Stimulated activated CD8-positive, alpha-beta memory T cell treated with anti-CD3 and anti-CD28 coated beads, Interleukin-4, amount 100 ng/mL, for 1 hour (primary cell): ENCODE measurements at places on chromosomes 3 and 15.

GRCh38 chr3:156867174-156867573 is 41.0 kb downstream of the LEKR1 start:
- no peak for DNase-seq

GRCh38 chr3:38940394-38940793 is 111.3 kb downstream of the SCN11A start:
- no peak for DNase-seq

- DNase-seq = no peak
Measured at GRCh38 chr3:105013657-105014056, 353.1 kb upstream of the ALCAM start.

DNA sequence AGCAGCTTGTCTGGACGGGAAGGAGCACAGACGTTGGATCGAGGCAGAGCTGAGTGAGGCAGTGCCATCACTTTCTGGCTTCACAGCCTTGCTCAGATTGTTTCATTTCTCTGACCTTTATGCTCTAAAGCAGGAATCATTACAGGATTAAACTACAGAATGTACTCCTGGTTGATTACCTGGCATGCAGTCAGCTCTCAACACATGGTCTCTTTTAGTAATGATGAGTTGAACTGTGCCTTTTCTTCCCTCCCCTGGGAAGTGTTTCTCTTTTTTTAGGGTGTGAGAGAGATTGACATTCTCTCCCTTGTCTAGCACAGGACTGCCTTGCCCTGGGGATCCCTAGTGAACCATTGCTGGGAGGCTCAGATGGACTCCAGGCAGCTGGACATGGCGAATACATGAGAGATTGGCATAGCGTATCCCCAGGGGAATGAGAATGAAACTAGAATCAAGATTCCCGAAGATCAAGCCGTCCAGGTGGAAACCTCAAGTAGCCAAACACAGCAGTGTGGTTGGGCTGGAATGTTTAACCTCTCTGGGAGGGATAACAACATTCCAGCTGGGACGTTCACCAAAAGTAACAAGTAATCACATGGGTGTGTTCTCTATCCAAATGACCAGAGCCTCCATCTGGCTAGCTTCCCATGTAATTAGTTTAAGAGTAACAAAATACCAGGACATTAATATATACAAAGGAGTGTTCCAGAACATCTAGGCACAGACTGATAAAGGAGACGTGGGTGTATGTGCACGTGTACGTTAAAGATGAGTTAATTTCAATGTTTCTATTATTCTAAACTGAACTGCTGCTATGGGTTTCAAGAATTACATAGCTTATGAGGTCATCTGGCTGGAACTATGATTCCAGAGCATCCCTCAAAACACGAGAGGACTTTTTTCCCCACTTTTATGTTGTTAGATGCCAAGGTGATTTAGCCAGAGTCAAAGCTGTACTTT is 118.6 kb upstream of the NR2E3 start:
- DNase-seq = no peak

- DNase-seq = no peak
Measured at GRCh38 chr3:123347205-123347604, 101.7 kb downstream of the ADCY5 start.

DNA sequence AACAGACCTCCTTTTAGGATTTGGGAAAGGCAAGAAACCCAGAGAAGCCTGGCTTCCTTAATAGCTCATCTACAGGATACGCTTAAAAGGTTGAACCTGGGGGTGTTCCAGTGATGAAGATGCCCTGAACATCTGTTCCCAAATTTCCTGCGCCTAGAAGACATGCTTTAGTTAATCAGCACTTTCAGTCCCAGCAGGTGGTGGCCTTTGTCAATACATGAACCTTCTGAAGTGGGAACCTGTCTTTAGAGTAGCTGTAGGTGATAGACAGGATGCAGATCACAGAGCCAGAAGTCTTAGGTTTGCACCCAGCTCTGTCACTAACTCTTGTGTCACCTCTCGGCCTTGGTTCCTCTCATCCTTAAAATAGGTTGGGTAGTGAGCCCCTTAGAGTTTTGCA is 149.7 kb upstream of the SYNPR start:
- no peak for DNase-seq

- no peak for DNase-seq
Measured at GRCh38 chr3:137219801-137220445, 262.1 kb downstream of the IL20RB start.

DNA sequence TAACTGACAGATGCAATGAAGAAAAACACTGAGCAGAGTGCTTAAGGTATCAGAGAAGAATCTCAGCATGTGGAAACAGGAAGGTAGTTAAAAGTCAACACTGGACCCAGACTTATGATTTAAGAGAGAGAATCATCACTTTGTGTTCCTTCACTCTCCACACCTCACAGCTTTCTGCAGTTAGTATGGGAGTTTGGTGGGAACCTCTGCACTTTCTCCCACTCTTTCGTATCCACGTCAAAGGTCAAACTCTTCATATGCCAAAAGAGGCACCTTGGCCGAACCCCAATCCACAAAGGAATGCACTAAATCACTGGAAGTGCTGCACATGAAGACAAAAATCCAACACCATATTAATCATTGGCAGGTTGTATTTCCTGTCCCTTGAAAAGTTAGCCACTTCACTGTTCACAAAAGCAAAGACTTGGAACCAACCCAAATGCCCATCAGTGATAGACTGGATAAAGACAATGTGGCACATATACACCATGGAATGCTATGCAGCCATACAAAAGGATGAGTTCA is 361.2 kb downstream of the MAGI1 start:
- no peak for DNase-seq

- no peak for DNase-seq
Measured at GRCh38 chr15:34837246-34838016, 42.1 kb upstream of the ACTC1 start.

GRCh38 chr15:41987925-41988275 is 15.5 kb upstream of the EHD4 start:
- DNase-seq = no peak

DNA sequence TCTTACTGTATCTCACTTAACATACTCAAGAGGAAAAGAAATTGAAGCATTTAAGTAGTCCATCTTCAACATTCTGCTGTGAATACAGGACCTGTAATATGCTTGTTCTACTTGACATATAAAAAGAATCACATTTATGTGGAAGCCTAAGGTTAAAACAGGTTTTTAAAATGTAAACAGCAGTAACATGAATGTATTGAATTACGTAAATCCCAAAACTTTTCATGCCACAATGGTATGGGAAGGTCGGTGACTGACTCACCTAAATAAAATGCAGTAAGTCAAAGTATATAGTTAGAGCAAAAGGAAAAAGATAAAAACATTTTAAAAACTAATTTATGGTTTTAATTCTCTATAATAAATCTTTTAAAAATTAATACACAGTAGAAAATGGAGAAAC is 115.7 kb upstream of the TJP1 start:
- DNase-seq = no peak

DNA sequence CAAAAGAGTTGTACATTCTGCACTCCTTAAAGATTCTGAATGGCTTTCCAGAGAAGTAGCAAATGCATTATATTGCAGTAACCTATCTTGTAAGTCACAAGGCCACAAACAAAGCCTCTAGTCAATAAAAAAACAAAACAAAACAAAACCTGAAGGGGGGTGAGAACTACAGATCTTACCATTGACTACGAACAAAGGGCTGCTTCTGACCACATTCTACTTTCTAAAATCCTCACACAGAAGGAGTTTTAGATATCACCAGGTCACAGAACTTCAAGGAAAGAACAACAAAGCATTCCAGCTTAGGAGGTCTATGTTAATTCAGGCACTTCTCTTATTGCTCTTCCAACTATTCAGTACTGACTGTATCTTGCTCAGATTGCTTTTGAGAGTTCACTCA is 343.0 kb downstream of the ZBTB20 start:
- no peak for DNase-seq

DNA sequence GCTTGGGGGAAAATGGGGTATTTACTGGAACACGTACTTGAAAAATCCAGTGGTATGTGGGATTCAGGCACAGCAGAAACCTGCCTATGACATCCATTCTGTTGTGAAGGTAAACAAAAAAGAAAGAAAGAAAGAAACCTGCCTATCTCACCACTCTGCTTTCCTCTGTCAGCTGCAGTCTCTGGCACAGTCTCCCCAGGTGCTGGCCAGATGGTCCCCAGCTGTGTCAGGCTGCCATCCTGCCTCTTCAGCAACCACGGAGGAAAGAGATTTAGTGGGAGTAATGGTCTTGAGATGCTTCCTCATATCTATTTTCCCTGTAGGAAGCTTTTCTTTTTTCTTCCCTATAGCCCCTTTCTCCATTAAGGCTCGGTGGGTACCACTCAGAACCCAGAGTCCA is 2.5 kb upstream of the PXYLP1 start:
- DNase-seq = no peak

DNA sequence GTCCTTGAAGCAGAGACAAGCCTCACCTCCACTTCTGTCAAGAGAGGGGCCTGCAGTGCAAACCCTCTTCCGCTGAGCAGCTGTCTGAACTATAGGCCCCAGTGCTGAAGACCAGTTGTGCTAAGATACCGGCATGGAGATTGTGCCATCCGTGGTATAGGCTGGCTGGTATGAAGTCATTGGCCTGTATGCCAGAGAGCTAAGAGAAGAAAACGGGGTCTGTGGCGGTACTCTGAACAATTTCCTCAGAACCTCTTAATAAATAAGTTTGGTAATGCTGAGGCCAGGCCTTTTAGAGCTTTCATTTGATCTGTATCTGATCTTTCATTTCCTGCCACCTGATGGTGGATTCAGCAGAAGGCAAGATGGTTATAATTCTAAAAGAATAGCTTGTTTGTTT is 123.0 kb downstream of the LRIG1 start:
- no peak for DNase-seq

- DNase-seq = no peak
Measured at GRCh38 chr15:60374628-60375081, 23.1 kb downstream of the ANXA2 start.

GRCh38 chr3:58900386-58900785 is 149.4 kb downstream of the CFAP20DC start:
- no peak for DNase-seq

DNA sequence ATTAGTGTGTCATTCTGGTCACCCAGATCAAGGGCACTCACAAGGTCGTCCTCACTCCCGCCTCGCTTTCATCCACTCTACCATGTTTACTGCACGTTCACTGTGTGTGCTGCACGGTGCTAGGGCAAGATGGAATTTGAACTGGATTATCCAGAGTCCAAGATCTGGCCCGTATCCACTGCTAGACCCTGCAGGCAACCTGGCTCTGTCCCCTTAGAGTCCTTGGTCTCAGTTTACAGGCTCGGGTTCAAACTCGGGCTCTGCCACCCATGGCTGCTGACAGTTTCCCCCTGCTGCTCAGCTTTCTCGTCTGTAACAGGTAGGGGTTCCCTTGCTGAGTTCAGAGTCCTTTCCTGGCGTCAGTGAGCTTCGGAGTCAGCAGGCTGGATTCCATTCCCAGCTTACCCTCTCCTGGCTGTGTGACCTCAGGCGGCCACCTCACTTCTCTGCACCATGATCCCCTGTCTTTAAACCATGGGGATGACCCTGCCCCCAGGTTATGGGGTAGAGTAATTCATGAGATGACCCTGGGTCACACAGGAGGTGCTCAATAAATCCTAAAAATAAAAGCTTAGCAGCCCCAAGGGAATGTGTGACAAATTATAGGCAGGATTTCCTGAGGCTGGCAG is 79.6 kb upstream of the SLC6A6 start:
- DNase-seq = no peak

DNA sequence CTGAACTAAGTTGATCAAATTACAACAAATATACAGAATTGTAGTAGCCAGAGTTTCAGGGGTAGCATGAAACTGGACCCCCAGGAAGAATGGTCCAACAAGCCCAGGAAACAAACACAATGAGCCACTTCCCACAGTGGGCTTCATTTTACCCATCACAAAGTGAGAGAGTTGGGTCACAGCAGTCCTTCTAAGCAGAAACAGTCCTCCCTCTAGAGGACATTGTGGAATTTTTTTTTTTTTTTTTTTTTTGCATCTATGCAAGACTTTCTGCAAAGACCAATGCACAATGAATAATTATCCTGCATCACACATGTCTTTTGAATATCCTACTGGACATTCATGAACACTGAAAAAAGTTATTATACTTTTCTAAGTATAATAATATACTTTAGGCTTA is 73.8 kb upstream of the ATP13A5 start:
- no peak for DNase-seq

DNA sequence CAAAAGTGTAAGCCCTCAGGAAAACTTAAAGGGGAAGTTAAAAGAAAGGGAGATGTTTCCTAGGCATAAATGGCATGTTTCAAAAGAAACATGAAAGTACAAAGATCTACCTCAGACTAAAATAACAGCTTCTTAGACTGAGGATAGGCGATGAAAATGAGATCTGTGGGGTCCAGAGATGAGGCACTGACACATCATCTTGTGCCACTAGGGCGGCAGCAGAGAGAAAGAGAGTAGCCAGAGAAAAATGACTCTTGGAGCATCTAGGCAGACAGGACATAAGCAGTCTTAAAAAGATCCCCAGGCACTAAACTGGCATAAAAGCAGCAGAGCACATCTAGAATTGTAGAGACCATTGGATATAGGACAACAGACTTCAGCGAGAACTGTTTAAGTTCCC is 42.5 kb upstream of the RFX7 start:
- no peak for DNase-seq

GRCh38 chr3:24128199-24129005 is 183.3 kb downstream of the NR1D2 start:
- no peak for DNase-seq

- no peak for DNase-seq
Measured at GRCh38 chr3:68009900-68010299, 355.5 kb upstream of the SUCLG2 start.

- no peak for DNase-seq
Measured at GRCh38 chr3:123817413-123817812, 66.7 kb downstream of the MYLK start.

DNA sequence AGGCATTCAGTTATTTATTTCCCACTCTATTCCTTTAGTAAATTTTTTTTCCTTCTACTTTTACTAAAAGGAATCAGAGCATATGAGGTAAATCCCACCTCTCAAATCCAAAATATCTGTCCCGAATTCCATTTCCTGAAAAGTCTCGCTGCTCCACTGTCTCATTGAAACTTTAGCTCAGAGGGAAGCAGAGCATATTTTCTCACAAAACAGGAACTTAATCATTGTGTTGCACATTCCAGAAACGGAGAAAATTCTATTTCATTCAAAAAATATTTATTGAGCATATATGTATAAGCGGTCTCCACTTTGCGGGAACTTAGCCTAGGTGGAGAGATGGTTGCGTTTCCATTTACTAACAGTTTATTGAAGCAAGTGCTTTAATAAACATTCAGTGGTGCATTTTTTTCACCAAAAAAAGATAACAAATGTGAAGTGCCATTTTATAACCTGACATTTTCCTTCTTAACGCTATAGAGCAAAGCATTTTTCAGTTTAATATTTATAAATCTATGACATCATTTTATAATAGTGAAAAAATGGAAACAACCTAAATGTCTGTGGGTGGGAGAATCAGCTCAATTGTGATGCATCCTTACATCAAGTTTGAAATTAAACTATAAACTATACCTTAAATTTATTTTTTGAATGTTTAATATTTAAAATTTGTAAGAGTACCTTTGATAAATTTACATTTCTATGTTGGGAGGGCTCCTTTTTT is 67.2 kb upstream of the CSTA start:
- DNase-seq = no peak

GRCh38 chr3:130539005-130539404 is 22.0 kb downstream of the COL6A6 start:
- DNase-seq = no peak

- DNase-seq = no peak
Measured at GRCh38 chr3:24520976-24521419, 26.3 kb upstream of the THRB start.

- DNase-seq = no peak
Measured at GRCh38 chr15:91885714-91886270, 32.3 kb downstream of the SLCO3A1 start.
